ENCODE measurements at places on chromosomes 16 and 17. TPM values are rescaled to one million over a fixed set of nuclear protein-coding genes. Genes with fewer than 3 reads are reported as not detected.

- H3K36me3 ChIP-seq, result no peaks in the 10 kb centered on the region
- 0 out of 2 replicates have a peak, but pooled peaks cover 4% of the 10 kb centered on the region for H3K27me3 ChIP-seq
- H3K4me1 ChIP-seq, result no peaks in the 10 kb centered on the region
- H3K4me3 ChIP-seq, result no peak overlapping the region
- no peak overlapping the region for H3K27ac ChIP-seq
Measured at GRCh38 chr16:2795395-2796143, 2.7 kb upstream of the PRSS41 start.

DNA sequence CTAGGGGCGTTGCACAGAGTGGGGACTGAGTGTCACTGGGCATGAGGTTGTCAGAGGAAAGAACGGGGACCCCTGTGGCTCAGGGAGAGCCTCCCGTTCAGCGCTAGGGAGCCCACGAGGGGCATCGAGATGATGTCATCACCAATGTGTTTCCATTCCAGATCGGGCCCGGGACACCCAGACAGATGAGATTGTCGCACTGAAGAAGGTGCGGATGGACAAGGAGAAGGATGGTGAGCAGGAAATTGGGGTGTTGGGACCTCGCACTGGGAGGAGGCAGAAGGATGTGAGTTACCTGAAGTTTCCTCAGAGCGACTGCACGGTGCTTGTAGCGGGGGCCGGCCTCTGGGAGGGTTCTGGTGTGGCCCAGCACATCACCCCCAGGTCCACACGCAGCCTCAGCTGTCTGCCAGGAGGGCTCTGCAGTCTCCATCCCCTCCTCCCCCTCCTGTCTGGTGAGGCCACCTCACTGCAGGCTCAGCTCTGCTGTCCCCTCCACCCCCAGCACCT is 4.0 kb downstream of the CDK10 start:
- no peak for DNase-seq
- no peak overlapping the region for H3K4me3 ChIP-seq
- peaks cover 35% of the 10 kb centered on the region for H3K36me3 ChIP-seq
- no peak overlapping the region for H3K27ac ChIP-seq
- H3K27me3 ChIP-seq, result no peaks in the 10 kb centered on the region

DNA sequence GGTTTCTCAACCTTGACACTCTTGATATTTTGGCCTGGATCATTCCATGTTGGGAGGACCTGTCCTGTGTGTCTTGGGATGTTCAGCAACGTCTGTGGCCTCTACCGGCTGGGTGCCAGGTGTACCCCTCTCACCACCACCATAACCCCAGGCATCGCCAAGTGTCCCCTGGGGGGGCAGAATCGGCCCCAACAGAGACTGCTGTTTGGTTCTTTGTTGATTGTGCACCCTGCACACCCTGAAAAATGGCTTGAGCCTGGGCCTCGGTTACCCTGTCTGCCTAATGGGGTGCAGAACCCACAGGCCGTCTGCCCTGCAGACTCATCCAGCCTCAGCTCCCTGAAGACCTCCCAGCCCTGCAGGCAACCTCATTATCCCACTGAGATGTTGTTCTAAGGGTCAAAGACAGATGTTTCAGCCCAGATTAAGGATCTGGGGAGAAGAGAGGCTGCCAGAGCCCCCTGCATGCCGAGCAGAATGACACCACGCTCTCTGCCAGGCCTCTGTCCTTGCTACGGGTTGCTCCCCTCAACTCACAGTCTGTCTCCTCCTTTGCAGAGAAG is 9.2 kb downstream of the CACNG1 start:
- no peak overlapping the region for H3K4me3 ChIP-seq
- no peaks in the 10 kb centered on the region for H3K27me3 ChIP-seq
- no peak overlapping the region for H3K27ac ChIP-seq
- no peaks in the 10 kb centered on the region for H3K36me3 ChIP-seq
- no peak for DNase-seq

DNA sequence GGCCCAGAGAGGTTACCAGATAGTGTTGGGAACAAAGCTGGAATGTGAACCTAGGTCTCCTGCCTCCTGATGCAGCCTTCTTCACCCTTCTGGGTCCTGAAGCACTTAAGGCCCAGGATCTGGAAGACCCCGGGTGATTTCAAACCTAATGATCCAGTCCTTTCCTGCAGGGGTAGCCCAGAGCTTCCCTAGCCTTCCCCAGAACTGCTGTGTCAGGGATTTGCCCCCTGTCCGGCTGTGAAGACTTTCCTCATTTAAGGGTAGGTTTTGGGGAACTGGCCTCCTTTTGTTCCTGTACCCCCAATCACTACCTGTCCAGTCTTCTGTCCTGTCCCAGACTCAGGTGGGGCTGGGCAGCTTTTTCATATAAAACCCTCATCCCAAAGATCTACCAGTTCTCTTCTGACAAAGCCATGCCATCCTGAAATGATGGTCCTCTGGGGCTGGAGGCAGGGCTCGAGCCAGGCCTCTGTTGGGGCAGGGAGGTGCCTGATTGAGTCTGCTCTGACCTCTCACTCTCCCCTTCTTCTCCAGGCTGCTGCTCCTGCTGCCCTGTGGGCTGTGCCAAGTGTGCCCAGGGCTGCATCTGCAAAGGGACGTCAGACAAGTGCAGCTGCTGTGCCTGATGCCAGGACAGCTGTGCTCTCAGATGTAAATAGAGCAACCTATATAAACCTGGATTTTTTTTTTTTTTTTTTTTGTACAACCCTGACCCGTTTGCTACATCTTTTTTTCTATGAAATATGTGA is 1.3 kb downstream of the MT1X start:
- DNase-seq, result no peak
- no peaks in the 10 kb centered on the region for H3K36me3 ChIP-seq
- H3K4me1 ChIP-seq, result peaks cover 13% of the 10 kb centered on the region
- H3K27me3 ChIP-seq, result no peaks in the 10 kb centered on the region

DNA sequence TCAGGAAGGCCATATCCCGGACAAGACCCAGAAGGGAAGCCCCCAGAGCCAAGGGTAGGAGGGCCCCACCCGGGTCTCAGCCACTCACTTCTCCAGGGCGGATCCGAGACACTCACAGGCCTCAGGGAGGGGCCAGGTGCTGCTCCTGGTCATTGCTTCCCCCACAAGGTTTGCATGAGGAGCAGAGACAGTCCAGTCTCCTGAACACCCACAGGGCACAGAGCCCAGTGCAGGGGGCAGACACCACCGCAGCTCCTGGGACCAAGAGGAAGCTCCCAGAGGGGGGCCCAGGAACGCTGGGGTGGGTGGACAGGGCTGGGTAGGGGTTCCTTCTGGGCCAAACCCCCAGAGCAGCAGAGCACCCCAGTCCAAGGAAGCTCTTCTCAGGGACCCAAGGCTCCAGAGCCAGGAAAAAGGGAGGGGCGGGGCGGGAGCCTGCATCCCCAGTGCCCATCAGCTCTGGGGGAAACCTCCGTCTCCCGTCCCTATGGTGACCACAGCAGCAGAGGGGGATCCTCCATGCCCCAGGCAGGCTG is 709 bp upstream of the MRPL28 start:
- no peak for DNase-seq
- peak overlapping the region; percentile 35 for H3K27ac ChIP-seq
- H3K27me3 ChIP-seq, result no peaks in the 10 kb centered on the region
- peaks cover 10% of the 10 kb centered on the region for H3K4me1 ChIP-seq
- peaks cover 7% of the 10 kb centered on the region for H3K36me3 ChIP-seq

DNA sequence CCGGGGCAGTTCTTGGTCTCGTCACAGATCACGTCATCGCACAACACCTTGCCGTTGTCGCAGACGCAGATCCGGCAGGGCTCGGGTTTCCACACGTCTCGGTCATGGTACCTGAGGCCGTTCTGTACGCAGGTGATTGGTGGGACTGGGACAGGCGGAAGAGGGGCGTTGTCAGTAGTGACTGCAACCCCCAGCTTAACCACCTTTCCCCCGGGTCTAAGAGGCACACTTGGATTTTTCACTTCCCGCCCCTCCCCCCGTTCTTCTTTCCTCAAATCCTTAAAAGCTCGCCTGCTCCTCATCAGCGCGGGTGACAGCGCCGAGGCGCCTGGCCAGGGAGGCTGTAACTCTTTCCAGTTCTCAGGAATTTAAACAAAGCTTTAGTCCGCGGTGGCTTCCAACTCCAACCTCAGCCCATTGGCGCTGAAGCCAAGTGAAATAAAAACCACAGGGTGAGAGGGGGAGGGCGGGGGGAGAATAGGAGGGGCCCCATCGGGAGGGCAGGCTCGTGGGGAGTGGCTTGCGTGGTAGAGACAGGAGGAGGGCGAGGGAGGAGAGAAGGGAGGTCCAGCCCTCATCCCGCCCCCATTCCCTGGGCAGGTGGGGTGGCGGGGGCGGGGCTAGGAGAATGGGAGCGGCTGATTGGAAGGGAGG is 1.5 kb downstream of the COL1A1 start:
- H3K27me3 ChIP-seq, result peaks cover 8% of the 10 kb centered on the region
- peak; percentile 91 for DNase-seq
- peak overlapping the region; percentile 29 for H3K4me3 ChIP-seq
- H3K4me1 ChIP-seq, result peaks cover 21% of the 10 kb centered on the region

DNA sequence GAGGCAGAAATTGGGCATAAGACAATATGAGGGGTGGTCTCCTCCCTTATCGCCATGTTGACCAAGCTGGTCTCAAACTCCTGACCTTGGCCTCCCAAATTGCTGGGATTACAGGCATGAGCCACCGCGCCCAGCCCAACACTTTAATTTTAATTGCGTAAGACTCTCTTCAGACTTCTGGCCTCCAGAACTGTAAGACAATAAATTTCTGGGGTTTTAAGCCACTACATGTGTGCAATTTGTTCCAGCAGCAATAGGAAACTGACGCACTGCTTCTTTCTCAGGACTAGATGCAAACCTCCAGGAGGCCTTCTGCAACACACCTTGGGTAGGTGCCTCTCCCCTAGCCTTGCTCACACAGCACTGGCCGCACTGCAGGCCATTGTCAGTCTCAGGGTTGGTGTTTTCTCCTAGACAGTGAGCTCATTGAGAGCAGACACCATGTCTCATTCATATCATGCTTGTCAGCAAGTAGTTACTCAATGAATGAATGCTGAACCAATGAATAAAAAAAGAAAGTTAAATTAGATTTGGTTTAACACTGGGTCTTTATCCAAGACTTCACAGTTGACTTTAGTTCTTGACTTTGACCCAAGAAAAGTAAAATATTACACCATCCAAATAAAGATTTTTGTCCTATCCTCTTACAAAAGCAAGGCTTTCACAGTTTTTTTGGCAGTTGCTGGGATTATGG is 5.5 kb upstream of the ACSF2 start:
- H3K36me3 ChIP-seq, result no peaks in the 10 kb centered on the region
- no peak overlapping the region for H3K27ac ChIP-seq
- no peak overlapping the region for H3K4me3 ChIP-seq

Gene CHD9NB
- not detected for total RNA-seq

Gene BCO1
- total RNA-seq, result not detected

Gene RPRML
- total RNA-seq, result 9.1 TPM

Gene HOXB7
- total RNA-seq, result 18.8 TPM
